ENCODE measurements at places on chromosomes 13 and 19. TPM values are rescaled to one million over a fixed set of nuclear protein-coding genes. Genes with fewer than 3 reads are reported as not detected.

Gene CYP4F12
- total RNA-seq: 5.7 TPM

Gene BRSK1
- total RNA-seq: 9.1 TPM

Gene F7
- total RNA-seq: 0.29 TPM

Gene ZNF763
- total RNA-seq: 1.5 TPM

Gene KLK8
- total RNA-seq: not detected

Gene NOTCH3
- 35.4 TPM for total RNA-seq

Gene PEAK3
- total RNA-seq: 2.3 TPM

Gene TNFAIP8L1
- total RNA-seq: 6.7 TPM

Gene LIPE
- total RNA-seq: 202 TPM

Gene MUC16
- total RNA-seq: 1.3 TPM

Gene TEX29
- not detected for total RNA-seq

Gene IL11
- not detected for total RNA-seq

Gene HSPB6
- total RNA-seq: 210 TPM

Gene CCNA1
- total RNA-seq: not detected
